Right atrium auricular region (tissue), 2 donors: ENCODE measurements at places on chromosomes 2 and 18. TPM values are rescaled to one million over a fixed set of nuclear protein-coding genes. Genes with fewer than 3 reads are reported as not detected.

- no peak overlapping the region for H3K27ac ChIP-seq
- DNase-seq = no peak
- no peaks in the 10 kb centered on the region for H3K36me3 ChIP-seq
- H3K4me3 ChIP-seq = no peak overlapping the region
These were observed 127.5 kb downstream of the CD8B2 start for GRCh38 chr2:106614511-106615291.

- peak; percentile 88 for DNase-seq
- peak within 1 kb of the TSS; percentile 100 for H3K27ac ChIP-seq
- no peaks in the 10 kb centered on the region for H3K27me3 ChIP-seq
- H3K36me3 ChIP-seq = no peaks in the 10 kb centered on the region
- H3K4me1 ChIP-seq = no peaks in the 10 kb centered on the region
These were observed at the start of gene SERTAD2 for GRCh38 chr2:64653109-64654062. TSS of gene SERTAD2 (minus strand) at chr2:64653913. CDS start at chr2:64636871, 17,042 bp downstream.

GRCh38 chr2:10279472-10279870 is 23.2 kb upstream of the HPCAL1 start:
- H3K27ac ChIP-seq = no peak overlapping the region
- no peaks in the 10 kb centered on the region for H3K36me3 ChIP-seq
- H3K4me1 ChIP-seq = no peaks in the 10 kb centered on the region

The ITGB6 gene
- total RNA-seq = 0.30 TPM

The C2orf72 gene
- 0.08 TPM for total RNA-seq

- H3K27me3 ChIP-seq = no peaks in the 10 kb centered on the region
- no peaks in the 10 kb centered on the region for H3K4me1 ChIP-seq
- H3K36me3 ChIP-seq = no peaks in the 10 kb centered on the region
These were observed 225.8 kb downstream of the PTGR3 start for GRCh38 chr18:74982946-74983635.

The CERKL gene
- total RNA-seq = not detected

The SFXN5 gene
- total RNA-seq = 5.8 TPM

- H3K27me3 ChIP-seq = no peaks in the 10 kb centered on the region
- no peaks in the 10 kb centered on the region for H3K36me3 ChIP-seq
- no peak for DNase-seq
- peak overlapping the region; percentile 61 for H3K27ac ChIP-seq
These were observed 268.0 kb downstream of the DYSF start for GRCh38 chr2:71721362-71721665.
